ENCODE measurements at places on chromosomes 12 and 14.

DNA sequence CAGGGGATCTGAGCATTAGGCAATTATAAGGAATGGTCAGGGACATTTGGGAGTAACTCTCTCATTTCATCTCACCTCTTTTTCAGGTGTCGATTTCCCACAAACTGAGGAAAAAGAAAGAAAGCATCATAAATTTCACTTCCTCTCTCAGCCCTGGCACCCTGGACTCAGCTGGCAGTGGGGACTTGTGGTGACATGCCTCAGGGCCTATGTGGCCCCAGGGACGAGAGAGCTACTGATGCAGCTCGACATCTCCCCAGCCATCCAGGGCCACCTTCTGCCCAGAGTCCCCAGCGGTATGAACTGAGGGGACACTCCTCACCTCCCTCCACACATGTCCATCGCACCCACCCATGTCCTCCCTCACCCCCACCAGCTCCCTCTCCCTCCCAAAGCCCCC, 11.7 kb downstream of the TNFRSF1A start:
- no peak for DNase-seq

DNA sequence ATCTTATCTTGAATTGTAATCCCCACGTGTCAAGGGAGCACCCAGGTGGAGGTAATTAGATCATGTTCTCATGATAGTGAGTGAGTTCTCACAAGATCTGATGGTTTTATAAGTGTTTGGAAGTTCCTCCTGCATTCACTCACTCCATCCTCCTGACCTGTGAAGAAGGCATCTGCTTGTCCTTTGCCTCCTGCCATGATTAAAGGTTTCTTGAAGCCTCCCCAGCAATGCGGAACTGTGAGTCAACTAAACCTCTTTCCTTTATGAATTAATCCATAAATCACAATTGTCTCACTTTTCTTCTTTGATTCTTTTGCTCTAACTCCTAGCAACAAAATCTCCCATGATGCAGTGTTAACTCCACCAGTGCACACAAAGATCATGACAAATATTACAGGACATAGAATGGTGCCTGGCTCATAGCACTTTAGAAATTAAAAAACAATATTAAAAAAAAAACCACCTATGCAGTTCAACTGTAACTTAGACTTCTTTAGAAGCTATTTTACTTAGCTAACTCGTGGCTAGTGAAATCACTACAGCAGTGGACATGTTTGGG, 37.6 kb upstream of the MGAT4C start:
- no peak for DNase-seq

GRCh38 chr12:86669010-86669409, 412.8 kb upstream of the MGAT4C start:
- no peak for DNase-seq

GRCh38 chr12:49198431-49199155, 9.7 kb upstream of the TUBA1A start:
- no peak for DNase-seq

GRCh38 chr12:53180931-53181645, 363 bp upstream of the CSAD start:
- peak; percentile 88 for DNase-seq

GRCh38 chr12:106106892-106107291, 31.9 kb downstream of the NUAK1 start:
- DNase-seq, result no peak

GRCh38 chr12:32284561-32284960, 114.8 kb upstream of the FGD4 start:
- DNase-seq, result no peak

All from stimulated activated CD4-positive, alpha-beta T cell treated with anti-CD3 and anti-CD28 coated beads, Interleukin-15, amount 100 ng/mL, for 24 hours (primary cell).